ENCODE measurements at places on chromosomes 12 and 14.
A peak's percentile ranks its signal among the peaks of the same experiment; 100 is the strongest.

DNA sequence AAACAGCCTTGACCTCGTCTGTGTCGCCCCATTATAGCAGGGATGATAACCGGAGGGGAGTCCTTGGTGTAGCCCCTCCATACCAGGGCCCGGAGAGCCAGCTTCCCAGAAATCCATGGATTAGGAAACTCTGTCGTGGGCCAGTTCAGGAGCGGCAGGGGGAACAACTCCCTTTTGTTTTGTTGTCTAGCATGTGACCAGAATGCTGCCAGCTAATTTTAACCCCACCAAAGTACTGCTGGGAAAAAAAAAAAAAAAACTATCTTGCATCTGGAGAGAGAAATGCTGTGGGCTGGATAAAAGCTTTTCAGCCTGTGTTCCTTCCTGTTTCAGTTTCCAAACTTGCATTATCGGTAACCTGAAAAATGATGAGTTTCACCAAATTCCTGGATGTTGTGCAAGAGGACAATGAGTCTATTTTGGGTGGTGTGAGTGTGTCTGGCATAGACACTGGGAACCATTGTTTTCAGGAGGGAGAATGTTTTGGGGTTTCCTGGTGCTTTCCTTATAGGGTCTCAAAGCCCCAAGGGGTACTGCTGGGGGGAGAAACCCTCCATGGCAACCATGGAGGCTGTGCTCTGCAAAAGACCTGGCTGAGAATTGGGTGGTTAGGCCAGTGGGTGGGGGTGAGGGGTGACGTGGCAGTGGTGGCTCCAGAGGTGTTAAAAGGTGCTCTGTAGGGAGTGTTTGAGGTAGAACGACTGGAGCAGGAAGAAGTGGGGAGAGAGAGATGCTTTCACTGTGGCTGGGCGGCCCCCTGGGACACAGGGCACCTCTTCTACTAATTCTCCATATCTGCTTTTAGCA is 14.9 kb upstream of the IRF2BPL start:
- peak; percentile 77 for DNase-seq

GRCh38 chr12:28681980-28682379 is 467.1 kb upstream of the FAR2 start:
- no peak for DNase-seq

- no peak for DNase-seq
Observed at GRCh38 chr12:31205054-31205453, 120.9 kb downstream of the SINHCAF start.

- no peak for DNase-seq
Observed at GRCh38 chr12:12004524-12004923, 66.2 kb upstream of the BCL2L14 start.

- no peak for DNase-seq
Observed at GRCh38 chr14:74924061-74924460, 1.0 kb upstream of the RPS6KL1 start.
